Type B pancreatic cell (in vitro differentiated cells): ENCODE measurements at places on chromosomes 5 and 9. TPM values are rescaled to one million over a fixed set of nuclear protein-coding genes. Genes with fewer than 3 reads are reported as not detected.

GABRB2 gene
- total RNA-seq = 2.5 and 6.6 TPM in 2 replicates

NEURL1B gene
- total RNA-seq = 6.2 and 7.6 TPM in 2 replicates

SLC46A2 gene
- 0.14 TPM in 1 of 2 replicates, not detected in the other for total RNA-seq

DNA sequence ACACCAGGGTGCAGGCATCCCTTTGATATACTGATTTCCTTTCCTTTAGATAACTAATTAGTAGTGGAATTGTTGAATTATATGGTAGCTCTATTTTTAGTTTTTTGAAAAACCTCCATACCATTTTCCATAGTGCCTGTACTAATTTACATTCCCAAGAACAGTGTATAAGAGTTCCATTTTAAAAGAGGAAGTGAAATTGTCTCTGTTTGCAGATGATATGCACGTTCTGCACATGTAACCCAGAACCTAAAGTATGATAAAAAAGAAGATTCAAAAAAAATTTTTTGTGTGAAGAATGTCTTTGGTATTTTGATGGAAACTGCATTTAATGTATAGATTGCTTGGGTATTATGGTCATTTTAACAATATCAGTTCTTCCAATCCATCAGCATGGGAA is 424.0 kb upstream of the CCNH start:
- H3K27me3 ChIP-seq = no peaks in the 10 kb centered on the region
- no peak overlapping the region for H3K27ac ChIP-seq
- H3K36me3 ChIP-seq = no peaks in the 10 kb centered on the region

DNA sequence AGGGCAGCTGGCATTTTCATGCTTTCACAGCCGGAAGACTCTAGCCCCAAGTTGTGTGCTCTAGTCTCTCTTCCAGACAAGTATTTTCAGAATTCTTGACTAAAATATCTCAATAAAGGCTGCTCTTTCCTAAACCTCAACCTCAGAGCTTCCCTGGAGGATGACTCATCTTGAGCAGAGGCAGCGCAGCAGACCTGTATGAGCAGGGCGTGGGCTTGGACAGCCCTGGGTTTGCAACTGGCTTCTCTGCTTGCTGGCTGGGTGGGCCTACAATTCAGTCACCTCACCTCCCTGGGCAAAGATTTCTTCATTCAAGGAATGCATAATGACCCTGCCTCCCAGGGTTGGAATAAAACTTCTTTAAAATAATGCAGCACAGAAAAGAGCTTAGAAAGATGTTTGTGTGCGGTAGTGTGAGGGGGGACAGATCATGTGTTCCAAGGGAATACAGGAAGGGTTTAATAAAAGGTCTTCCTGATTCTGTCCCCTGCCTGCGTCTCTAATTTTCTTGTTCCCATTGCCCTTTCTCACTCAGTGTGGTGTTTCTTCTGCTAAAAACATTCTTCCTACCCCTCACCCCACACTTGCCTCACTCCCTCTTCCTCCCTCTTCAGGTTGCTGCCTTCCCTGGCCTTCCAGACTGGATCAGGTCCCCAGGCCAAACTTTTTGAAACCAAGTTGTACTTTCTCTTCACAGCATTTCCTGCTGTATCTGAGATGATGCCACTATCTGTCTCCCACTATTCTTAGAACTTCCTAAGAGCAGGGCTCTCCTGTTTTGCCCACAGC is 39.4 kb upstream of the MAP1B start:
- H3K4me1 ChIP-seq = peaks cover 20% of the 10 kb centered on the region
- no peak for DNase-seq
- H3K27me3 ChIP-seq = no peaks in the 10 kb centered on the region
- H3K27ac ChIP-seq = peak overlapping the region; percentile 79

- DNase-seq = no peak
- H3K4me3 ChIP-seq = no peak overlapping the region
- peaks cover 12% of the 10 kb centered on the region for H3K4me1 ChIP-seq
- H3K36me3 ChIP-seq = no peaks in the 10 kb centered on the region
Measured at GRCh38 chr5:136734628-136735027, 369.3 kb upstream of the TRPC7 start.

- H3K27ac ChIP-seq = no peak overlapping the region
- H3K4me1 ChIP-seq = no peaks in the 10 kb centered on the region
- H3K36me3 ChIP-seq = peaks cover 12% of the 10 kb centered on the region
- DNase-seq = no peak
Measured at GRCh38 chr9:121009650-121010049, 40.4 kb downstream of the C5 start.

DNA sequence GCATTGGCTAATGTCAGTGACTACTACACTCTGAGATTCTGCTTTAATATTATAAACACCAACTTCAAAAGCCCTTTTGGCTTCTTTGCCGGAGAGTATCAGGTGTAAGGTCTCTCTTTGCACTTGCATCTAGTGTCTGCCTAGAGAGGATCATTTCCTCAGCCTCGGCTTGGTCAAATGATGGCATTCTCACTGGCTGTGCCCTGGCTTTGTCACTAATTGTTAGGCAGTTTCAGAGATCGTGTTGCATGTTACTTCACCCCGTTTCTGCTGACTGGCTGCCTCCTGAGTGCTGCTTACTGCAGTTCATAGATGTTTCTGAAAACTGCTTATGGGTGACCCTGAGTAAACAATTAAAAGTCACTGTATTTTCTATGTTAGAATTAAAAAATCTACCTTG is 48.8 kb downstream of the SLC1A3 start:
- no peak overlapping the region for H3K27ac ChIP-seq
- no peaks in the 10 kb centered on the region for H3K27me3 ChIP-seq
- H3K36me3 ChIP-seq = peaks cover 17% of the 10 kb centered on the region
- H3K4me1 ChIP-seq = peaks cover 72% of the 10 kb centered on the region
- no peak for DNase-seq

DNA sequence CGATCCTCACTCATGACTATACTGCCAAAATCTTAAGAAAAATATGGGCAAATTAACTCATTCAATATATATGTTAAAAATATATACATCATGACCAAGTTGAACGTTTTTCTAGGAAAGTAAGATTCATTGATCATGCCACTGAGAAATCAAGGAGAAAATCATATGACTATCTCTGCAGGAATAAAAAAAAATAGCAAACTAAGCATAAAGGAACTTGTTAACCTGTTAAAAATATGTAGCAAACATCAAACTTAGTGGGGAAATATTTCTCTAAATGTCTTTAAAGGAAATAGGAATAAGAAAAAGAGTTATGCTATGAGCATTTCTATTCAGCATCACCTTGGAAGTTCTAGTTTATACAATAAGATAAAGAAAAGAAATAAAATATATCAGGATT is 302.4 kb downstream of the GLIS3 start:
- H3K27ac ChIP-seq = no peak overlapping the region
- no peak overlapping the region for H3K4me3 ChIP-seq
- no peaks in the 10 kb centered on the region for H3K27me3 ChIP-seq
- no peaks in the 10 kb centered on the region for H3K4me1 ChIP-seq

DNA sequence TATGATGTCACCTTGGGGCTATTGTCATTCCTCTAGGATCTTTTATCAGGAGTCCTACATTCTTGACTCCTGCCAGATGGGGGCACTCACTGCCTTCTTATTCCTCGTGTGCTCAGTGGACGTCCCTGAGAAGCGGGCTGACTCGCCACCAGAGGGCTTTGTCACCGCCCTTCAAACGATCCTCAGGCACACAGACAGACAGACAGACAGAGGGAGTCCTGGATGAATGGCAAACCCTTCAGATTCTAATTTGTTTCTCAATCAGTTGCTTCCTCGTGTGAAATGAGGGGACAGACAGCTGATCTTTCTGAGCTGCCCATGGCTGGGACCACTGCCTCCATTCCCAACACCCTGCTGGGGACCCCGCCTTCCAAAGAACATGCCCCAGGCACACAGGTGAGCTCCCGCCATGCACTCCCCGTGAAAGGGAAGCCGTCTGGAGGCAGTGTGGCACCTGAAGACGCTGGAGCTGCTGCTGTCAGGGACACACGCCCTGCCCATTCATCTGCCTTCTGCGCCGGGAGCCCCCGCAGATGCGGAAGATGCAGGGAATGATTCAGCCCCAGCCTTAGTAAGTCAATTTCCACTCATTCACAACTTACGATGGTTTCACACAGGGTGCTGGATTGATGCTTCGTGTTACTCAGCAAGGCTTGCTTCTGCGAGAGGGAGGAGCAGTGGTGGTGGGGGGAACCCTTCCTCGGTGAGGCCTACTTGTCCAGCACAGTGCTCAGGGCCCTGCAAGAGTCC is 24.9 kb upstream of the SH3PXD2B start:
- DNase-seq = no peak
- no peaks in the 10 kb centered on the region for H3K36me3 ChIP-seq
- H3K4me3 ChIP-seq = no peak overlapping the region
- peaks cover 13% of the 10 kb centered on the region for H3K4me1 ChIP-seq
- no peak overlapping the region for H3K27ac ChIP-seq
- peaks cover 4% of the 10 kb centered on the region for H3K27me3 ChIP-seq

- no peak for DNase-seq
- no peak overlapping the region for H3K4me3 ChIP-seq
- no peaks in the 10 kb centered on the region for H3K27me3 ChIP-seq
- H3K27ac ChIP-seq = peak overlapping the region; percentile 45
- H3K4me1 ChIP-seq = peaks cover 6% of the 10 kb centered on the region
Measured at GRCh38 chr5:76514292-76514691, 108.9 kb downstream of the F2RL2 start.

GRCh38 chr9:2837915-2838314 is 6.0 kb downstream of the PUM3 start:
- H3K4me1 ChIP-seq = peaks cover 10% of the 10 kb centered on the region
- no peaks in the 10 kb centered on the region for H3K27me3 ChIP-seq
- DNase-seq = no peak
- peaks cover 10% of the 10 kb centered on the region for H3K36me3 ChIP-seq

- no peaks in the 10 kb centered on the region for H3K36me3 ChIP-seq
- H3K4me1 ChIP-seq = peaks cover 4% of the 10 kb centered on the region
- no peaks in the 10 kb centered on the region for H3K27me3 ChIP-seq
- no peak overlapping the region for H3K27ac ChIP-seq
Measured at GRCh38 chr5:179266291-179267070, 78.8 kb downstream of the ADAMTS2 start.

DNA sequence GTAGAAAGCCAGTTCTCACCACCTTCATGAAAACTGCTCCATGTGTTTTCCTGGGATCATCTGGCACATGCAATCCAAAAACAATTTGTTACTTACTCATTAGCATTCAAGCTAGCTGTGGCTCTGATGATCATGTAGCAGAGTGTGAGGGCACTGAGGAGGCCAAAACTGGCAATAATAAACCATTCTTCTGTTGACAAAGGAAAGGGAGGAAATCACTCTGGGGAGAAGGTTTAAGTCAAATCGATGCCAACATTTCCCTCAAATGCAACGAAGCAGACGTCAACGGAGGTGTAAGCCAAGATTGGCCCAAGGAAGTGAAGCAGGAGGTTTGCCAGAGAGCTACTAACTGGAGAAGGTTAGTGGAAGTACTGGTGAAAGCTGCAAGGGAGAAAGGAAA is 55.7 kb upstream of the TBC1D9B start:
- H3K27ac ChIP-seq = no peak overlapping the region
- peaks cover 46% of the 10 kb centered on the region for H3K36me3 ChIP-seq
- DNase-seq = no peak

DNA sequence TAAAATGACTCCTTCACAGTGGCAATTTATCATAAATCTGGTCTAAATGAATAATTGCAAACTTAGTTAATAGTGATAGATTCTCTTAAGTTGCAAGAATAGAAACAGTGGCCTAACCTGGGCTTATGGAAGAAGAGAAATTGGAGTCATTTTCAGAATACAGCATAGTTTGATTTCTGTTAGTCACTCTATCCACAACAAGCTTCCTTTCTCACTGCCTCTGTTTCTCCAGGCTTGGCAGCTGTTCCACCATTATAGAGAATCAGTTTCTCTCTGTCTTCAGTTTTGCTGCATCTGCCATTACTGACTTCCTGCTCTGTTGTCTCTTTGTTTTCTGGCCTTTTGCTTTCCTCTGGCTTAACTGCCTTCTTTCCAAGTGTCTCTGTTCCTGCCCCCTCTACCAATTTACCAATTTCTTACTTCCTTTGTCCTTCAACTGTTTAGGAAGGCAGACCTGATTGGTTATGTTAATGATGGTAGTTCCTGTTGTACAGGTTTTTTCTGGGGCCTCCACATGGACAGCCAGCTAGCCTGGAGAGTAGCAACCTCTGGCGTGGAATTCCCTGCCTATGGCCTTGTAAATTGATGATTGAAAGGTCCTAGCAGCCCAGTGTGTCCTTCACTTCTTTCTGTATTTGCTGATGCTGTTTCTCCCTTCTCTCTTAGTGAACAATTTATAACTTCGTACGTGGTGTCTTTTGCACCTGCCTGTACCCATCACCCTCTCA is 75.9 kb upstream of the RASGRF2 start:
- H3K4me1 ChIP-seq = peaks cover 12% of the 10 kb centered on the region
- peak overlapping the region; percentile 4 for H3K4me3 ChIP-seq
- H3K27ac ChIP-seq = peak overlapping the region; percentile 1
- DNase-seq = no peak

- H3K4me3 ChIP-seq = no peak overlapping the region
- peaks cover 16% of the 10 kb centered on the region for H3K4me1 ChIP-seq
- H3K36me3 ChIP-seq = peaks cover 31% of the 10 kb centered on the region
Measured at GRCh38 chr9:83988411-83988810, 7.8 kb downstream of the RMI1 start.

DNA sequence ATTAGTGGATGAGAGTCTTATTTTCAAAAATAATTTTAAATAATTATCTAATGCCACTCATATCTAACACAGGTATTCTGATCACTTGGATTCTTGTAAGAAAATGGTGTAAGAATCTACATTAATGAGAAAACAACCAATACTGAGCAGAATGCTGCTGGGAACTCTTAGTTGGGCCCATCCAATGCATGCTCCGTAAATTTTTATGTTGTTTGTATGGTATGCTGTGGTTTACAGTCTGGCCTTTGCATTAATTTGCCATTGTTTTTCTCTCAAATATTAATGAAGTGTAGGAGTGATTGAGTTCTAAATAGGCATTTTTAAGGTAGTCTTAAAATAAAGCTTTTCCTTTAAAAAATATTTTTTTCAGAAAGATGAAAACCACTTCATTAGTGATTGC is 133.4 kb downstream of the ZSWIM6 start:
- DNase-seq = no peak
- H3K27me3 ChIP-seq = no peaks in the 10 kb centered on the region
- H3K4me1 ChIP-seq = peaks cover 37% of the 10 kb centered on the region
- H3K36me3 ChIP-seq = no peaks in the 10 kb centered on the region
- no peak overlapping the region for H3K4me3 ChIP-seq

- no peak overlapping the region for H3K27ac ChIP-seq
- H3K4me3 ChIP-seq = no peak overlapping the region
- H3K36me3 ChIP-seq = no peaks in the 10 kb centered on the region
- H3K4me1 ChIP-seq = no peaks in the 10 kb centered on the region
- H3K27me3 ChIP-seq = peaks cover 3% of the 10 kb centered on the region
Measured at GRCh38 chr5:42718591-42718990, 38.0 kb upstream of the CCDC152 start.

- peaks cover 35% of the 10 kb centered on the region for H3K36me3 ChIP-seq
- no peak for DNase-seq
- no peaks in the 10 kb centered on the region for H3K27me3 ChIP-seq
- H3K27ac ChIP-seq = peak overlapping the region; percentile 50
Measured at GRCh38 chr9:137813651-137814415, 63.7 kb upstream of the CACNA1B start.
